8988T (cell line): ENCODE measurements at places on chromosomes 7 and 10.

DNA sequence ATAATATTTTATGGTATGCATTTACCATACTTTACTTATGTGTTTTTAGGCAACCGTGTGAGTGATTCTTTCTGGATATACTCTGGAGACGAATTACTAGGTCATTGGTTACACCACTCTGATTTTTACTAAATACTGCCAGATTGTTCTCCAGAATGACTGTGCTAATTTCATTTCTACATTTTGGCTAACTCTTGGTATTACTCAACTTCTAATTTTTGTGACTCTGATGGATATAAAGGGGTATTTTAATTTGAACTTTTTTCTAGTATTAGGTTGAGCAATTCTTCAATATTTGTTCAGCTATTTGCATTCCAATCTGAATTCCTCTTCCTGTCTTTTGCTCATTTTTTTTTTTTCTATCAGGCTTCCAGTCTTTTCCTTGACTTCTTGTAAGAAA, 223.6 kb downstream of the MDFIC start:
- no peak for DNase-seq

- no peak for DNase-seq
Measured at GRCh38 chr10:44060221-44060620, 324.7 kb downstream of the CXCL12 start.

DNA sequence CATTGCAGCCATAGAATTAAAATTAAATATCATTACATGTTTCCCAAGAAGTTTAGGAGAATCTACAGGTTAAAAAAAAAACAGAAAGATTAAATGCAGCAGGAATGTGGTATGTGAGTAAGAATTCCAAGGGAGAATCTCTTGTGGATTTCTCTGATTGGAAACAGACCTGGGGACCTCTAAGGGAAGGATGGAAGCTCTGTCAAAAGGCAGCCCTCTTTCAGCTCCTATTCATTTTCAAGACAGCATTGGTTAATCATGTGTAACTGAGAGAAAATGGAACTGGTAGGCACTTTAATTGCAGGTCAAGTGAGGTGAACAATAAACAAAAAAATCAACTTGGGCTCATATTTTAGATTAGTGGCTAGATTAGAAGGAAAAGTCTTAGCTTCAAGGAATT, 81.4 kb upstream of the MTPN start:
- DNase-seq: no peak

DNA sequence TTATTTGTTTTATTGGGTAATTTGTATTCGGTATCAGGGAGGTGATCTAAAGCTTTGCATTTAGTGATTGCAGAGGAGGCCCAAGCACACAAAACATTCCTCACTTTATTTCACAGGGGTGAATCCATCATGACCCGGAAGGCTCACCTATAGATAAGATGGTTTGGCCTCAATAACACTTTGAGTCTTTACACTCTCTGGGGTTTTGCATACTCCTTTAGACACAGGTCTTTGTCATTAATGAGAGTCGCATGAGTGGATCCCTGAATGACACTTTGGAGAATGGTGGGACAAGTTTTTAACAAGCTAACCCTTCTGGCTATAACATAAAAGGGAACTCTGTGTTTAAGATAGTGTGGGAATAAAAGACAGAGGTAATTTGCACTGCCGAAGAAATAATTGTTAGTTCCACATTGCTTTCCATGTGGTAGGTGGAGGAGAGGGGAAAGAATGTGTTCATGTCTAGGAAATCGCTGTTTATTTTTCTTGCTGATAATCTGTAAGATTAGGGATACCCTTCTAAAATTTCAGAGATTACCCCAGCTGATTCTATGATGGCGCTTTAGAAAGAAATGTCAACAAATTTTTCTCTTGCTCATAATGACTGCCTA, 455.8 kb downstream of the TFEC start:
- no peak for DNase-seq

- no peak for DNase-seq
Measured at GRCh38 chr10:75736889-75737579, 305.6 kb downstream of the LRMDA start.

DNA sequence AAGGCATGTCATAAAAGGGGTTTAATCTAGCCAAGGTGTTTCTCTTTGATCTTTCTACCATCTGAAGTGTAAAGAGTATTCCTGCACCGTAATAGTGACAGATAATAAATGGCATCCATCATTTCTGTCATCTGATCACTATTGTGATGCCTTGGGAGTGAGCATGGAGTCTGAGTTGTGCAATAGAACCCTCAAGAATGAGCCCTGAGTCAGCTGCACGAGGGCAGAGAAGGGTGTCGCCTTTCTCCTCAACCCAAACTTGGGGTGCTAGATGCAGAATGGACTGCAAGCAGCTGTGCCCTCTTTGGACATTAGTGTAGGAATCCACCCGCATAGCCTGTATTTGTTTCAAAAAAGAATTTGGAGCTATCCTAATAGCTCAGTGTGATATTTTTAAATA, 115.2 kb downstream of the ZNF37A start:
- DNase-seq: no peak

DNA sequence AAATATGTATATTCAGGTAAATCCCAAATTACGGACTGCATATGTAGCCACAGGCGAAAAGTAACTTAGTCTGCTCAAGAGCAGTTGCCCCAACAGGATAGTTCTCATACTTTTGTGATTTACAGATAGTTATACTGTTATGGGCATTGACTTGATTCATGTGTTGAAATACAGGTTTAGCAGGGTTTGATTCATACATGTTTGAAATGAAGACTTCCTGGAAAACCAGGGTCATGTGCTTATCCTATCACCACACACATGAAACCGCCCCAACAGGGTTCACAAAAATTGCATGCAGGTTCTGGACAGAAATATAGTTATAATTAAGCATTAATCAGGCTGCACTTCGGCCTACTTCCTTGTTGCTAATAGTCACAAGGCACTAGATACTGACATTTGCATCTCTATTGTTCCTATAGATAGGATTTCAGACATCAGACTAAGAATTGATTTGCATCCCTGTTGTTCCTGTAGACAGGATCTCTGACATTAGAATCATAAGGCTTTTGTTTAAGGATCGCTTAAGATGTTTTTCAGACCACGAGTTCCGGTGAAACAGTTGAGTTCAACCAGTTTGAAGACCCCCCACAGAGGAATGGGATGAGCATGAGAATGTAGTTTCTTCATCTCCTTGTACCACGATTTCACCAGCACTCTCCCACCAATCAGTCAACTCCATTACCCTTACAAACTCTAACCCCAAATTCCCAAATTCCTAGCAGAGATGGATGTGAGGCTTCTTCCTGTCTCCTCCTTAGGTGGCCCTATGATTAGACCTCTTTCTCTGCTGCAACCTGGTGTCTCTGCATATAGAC, 2.0 kb upstream of the ZNF398 start:
- DNase-seq: no peak

GRCh38 chr10:102795453-102796406, 41.5 kb downstream of the CYP17A1 start:
- no peak for DNase-seq

- no peak for DNase-seq
Measured at GRCh38 chr10:131729938-131730660, 170.7 kb upstream of the PPP2R2D start.

- DNase-seq: no peak
Measured at GRCh38 chr7:35729061-35729783, 34.3 kb upstream of the HERPUD2 start.
